ENCODE measurements at places on chromosomes 7 and 10.

DNA sequence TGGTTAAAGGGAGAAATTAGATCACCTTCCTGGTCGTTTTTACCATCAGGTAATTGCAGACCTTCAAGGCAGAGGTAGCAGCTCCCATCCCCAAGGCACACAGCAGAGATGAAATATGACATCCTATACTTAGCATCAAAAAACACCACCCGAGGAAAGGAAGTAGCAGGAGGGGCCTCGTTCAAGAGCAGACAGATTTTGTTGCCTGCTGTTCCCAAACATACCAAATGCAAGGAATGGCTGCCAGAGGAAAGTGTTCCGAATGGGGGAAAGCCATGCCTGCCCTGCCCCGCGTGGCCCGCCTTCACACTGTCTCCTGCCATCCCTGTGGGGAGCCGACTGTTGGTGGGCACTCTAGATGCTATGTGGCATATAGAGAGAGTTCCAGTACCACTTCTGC lies 18.0 kb downstream of the FKBP6 start:
- DNase-seq = no peak

DNA sequence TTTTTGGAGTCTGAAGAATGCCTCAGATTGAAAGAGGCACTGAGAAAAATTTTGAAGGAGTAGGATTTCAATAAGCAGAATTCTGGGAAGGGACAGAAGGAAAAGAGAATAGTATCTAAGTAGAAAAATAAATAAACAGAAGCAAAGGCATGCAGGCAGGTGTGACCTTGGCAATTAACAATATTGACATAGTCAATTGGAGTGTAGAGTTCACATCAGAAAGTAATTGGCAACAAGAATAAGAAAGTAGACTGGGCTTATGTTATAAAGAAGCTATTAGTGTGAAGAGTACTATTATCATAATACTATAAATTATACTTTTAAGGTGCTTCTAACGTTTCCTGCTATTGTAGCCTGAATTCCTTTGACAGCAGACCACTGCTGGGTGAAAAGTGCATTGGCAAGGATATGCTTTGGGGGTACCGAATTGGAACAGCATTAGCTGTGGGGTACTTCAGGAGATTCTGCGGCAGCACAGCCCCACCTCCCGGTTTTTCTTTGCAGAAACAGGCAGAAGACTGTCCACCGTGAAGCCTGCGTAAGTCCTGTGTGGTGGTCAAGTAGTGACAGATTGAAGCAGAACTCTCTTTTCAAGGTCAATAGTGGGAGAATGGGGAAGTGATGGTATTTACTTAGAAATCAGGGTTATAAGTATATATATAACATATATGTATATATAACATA lies 357.0 kb downstream of the THSD7A start:
- DNase-seq = no peak

DNA sequence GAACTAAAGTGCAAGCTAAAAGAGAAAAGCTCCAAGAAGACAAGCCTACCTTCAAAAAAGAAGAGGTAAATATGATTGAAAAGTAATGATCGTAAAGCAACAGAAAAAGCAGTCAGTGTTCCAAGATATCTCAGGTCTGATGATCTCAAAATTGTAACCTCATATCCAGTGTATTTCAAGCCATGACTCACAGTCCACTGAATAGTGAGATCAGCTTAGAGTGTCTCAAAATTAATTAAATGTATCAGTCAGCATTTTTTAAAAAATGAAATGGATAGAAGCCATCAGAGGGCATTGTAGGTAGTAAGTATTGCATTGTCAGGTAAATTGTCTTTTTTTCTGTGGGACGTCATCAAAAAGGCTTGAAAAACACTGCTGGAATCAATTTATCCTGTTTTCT lies 50.6 kb upstream of the AGBL3 start:
- DNase-seq = no peak

- DNase-seq = no peak
These were observed 183.9 kb downstream of the EBF3 start for GRCh38 chr10:129780198-129780597.

DNA sequence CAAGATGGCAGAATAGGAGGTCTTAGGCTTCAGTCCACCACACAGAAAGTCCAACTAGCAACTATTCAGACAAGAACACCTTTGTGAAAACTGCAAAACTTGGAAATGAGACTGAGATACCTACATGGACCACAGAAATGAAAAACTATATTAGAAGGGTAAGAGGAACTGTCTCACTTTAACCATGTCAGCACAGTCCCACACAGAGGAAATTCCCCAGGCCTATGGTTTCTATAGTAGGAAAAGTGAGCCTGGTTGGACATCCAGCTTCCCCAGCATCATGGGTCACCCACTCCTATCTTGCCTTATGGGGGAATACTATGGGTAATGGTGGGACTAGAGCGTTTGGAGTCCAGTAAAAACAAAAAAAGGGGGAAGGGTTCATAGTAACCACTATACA lies 38.8 kb upstream of the CDK6 start:
- DNase-seq = no peak

GRCh38 chr7:47179812-47180515 lies 401.9 kb downstream of the TNS3 start:
- DNase-seq = no peak

DNA sequence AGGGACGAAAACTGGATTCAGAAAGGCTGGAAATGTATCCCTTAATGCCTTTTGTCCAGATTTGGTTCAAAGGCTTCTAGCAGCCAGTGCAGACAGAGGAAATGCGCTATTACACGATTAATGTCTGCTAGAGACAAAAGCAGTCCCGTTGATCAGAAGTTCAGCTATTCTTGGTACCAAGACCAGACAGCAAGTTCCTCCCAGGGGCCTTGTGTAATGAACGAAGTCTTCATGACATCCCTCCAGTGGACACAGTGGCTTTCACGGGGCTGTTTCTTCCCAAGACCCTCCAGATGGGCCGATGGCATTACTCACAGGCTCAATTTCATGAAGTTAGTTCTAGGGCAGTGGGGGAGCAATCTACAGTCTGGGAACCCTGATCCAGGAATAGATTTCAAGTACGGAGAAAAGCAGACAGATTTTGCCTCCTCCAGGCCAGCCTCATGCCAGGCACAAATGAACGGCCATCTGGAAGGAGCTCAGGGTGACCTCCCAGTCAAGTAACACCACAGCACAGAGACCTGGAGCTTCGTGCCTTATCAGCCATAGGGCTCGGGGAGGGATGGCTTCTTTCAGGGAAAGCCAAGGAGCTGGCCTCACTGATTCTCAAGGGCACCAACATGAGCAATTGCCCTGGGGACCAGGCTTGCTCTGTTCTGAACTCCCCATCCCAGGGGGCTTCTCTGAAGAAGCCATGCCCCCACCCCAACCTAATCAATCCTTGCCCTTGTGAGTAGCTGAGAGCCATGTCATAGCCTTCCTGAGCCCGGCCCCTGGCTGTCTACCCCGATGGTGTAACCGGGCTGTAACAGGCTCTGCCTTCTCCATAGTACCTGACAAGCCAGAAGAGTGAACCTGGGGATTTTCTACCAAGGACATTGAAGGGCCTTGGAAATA lies 101.1 kb downstream of the PRKAG2 start:
- no peak for DNase-seq

GRCh38 chr10:44395396-44395795 lies 10.5 kb upstream of the CXCL12 start:
- DNase-seq = no peak

DNA sequence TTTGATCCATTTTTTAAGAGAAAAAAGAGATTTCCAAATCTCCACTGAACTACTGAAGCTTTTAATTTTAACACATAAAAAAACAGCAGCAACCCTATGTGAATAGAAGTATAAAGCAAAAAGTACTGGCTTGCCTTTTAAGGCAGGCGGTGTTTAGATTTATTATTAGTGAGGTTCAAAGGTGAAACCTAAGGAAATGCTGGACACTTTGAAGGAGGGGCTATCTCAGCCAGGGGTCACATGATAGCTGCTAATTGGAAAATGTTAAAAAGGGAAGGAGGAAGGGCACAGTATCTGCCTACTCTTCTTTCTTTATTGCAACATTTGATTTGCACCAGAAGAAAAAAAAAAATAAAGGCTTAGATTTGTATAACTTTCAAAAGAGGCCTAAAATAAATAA lies 183.8 kb downstream of the SKAP2 start:
- no peak for DNase-seq

DNA sequence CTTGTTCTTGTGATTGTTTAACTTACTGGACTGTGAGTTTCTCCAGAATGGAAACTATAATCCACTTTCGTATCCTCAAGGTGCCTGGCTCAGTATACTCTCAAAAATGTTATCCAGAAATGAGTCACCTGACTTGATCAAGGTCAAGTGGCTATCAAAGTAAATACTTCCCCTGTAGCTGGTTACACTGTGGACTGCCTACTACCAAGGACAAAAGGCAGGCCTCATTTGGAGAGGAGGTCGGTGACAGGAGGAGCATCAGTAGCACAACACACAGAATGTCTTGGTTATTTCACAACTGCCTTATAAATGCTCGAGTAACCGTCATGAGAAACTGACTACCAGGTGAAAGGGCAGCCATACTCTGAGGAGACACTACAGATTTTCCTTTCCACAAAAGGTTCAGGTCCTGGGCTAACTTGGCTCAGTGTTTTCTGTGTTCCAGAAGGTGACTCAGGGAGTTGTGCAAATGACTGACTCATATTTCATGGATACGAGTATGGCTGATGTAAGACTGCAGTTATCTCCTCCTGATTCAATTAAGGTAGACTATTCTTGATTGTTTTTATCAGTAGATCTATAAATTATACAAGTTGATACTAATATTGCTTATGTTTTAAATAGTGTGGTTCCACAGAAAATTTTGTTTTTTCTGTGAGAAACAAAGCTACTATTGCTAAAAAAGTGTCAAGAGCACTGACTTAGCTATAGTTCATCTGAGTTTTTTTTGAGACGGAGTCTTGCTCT lies 4.2 kb upstream of the CCNY start:
- no peak for DNase-seq

- DNase-seq = no peak
These were observed 142.6 kb downstream of the TWIST1 start for GRCh38 chr7:18974803-18975202.

GRCh38 chr10:83459124-83459523 lies 680.2 kb upstream of the GHITM start:
- no peak for DNase-seq

- no peak for DNase-seq
These were observed 16.1 kb upstream of the ABCC2 start for GRCh38 chr10:99766302-99766681.

- no peak for DNase-seq
These were observed 54.4 kb downstream of the TFPI2 start for GRCh38 chr7:93836116-93836515.

DNA sequence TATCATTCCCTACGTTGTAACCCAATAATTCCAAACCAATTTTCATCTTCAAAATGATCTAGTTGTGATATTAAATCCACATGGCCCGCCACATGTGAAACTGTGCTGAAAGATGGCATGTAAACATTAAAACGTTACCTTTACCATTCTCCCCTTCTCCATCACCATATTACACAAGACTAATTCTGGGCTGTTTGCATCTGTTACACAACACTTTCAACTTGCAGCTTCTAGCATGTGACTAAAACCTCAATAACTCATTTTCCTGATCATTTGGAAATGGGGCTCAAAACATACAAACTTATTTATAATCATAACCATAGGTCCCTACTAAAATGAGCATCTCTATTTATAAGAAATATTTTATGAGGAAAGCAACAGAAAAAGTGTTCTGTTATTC lies 4.7 kb downstream of the MTERF1 start:
- no peak for DNase-seq

DNA sequence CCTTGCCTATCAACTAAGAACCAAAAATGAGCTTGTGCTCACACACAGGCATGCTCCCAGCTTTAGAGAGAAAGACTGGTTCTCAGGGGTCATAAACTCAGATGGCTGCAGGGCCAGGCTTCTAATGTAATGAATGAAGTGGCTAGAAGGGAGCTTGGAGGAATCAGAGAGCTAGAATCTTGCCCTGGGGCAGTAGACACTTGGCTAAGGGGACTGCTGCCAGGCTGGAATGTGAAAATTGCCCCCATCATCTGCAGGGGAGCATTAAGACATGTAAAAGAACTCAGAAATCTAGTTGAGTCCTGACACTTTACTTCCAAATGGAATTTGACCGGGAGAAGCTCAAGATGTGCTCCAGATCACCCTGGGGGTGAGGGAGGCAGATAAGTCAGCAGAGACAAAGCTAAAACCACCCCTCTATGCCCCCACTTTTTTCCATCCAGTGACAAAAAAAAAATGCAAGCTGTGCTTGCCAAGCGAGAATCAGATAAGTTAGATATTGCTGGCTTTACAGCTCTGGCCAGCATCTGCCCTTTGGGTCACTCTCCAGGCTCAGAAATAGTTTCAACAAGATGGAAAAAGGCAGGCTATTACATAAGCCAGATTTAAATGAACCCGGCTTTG lies 2.3 kb upstream of the SLC16A9 start:
- DNase-seq = no peak

DNA sequence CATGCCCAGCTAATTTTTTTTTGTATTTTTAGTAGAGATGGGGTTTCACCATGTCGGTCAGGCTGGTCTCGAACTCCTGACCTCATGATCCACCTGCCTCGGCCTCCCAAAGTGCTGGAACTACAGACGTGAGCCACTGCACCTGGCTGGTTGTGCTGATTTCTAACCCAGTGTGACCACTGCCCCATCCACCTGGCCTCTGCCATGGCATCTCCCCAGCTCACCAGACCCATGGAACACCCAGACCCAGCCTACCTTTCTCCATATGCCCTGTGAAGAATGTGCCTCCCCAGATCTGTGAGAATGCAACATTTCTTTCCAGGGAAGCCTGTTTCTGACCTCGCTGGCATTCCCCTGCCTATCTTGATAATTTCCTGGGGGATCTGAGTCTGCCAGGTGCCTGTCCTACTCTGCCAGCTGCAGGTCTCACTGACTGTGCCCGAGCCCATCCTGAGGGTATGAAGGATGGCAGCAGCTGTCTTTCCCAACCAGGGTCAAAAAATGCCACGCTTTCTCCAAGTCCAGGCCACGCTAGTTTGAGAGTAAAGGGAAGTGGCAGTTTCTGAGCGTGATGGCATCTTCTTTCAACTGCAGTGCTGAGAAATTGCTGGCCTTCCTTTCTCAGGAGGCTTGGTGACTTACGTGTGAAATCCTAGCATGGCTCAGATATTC lies 324.4 kb upstream of the ZNF32 start:
- DNase-seq = no peak

DNA sequence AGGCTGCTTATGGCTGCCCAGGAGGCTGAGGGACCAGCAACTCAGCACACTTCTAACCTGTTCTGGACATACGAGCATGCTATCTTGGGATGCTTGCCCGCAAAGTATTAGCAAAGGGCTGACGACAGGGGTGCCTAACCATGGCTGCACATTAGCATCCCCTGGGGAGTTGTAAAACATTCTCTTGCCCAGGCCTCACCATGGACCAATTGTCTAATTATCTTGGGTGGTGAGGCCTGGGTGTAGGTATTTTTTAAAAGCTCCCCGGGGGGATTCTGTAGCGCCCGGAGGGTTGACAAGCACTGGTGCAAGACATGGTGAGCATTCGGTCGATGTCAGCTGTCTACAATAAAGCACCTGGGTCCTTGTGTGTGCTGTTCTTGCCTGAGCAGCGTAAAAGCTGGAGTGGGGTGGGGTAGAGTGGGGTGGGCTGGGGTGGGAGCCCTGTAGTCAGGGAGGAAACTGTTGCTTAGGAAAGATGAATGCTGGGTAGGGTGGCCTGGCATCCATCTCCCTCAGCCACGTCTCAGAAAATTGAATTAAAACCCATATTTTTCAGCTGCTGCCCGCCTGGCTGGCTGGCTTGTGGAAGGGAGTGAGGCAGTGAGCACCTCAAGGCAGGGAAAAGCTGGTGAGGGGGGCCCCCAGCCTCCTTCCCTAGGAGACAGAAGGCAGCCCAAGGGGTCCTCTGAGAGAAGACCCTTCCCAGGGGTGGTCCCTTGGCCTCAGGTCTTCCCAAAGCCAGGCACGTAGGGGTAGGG lies 2.9 kb upstream of the ADCYAP1R1 start:
- DNase-seq = no peak
